Activated CD4-positive, alpha-beta memory T cell treated with anti-CD3 and anti-CD28 coated beads, Interleukin-2, amount 10 ng/mL, durations not matched to agents 7 days and 5 days (primary cell): ENCODE measurements at places on chromosomes 16 and 17.

GRCh38 chr17:30477774-30478115 is 537 bp downstream of the GOSR1 start:
- DNase-seq: no peak

GRCh38 chr17:13593021-13593751 is 8.5 kb downstream of the HS3ST3A1 start:
- no peak for DNase-seq

DNA sequence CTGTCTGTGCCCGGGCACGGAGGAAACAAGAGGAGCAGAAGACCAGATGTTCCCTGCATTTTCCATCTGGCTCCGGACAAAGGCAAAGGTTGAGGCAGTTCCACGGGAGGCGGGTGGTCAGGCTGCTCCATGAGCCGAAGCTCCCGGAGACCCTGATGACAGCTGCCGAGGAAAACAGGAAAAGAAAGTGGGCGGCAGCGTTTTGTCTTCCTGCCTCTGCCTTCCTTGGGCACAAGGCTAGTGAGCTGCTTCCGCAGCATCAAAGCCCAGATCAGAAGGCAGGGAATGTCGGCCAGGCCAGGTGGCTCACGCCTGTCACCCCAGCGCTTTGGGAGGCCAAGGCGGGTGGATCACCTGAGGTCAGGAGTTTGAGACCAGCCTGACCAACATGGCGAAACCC is 16.2 kb downstream of the SLC43A2 start:
- no peak for DNase-seq

- DNase-seq: no peak
These were observed 204.9 kb upstream of the KCNJ16 start for GRCh38 chr17:69870091-69870530.

DNA sequence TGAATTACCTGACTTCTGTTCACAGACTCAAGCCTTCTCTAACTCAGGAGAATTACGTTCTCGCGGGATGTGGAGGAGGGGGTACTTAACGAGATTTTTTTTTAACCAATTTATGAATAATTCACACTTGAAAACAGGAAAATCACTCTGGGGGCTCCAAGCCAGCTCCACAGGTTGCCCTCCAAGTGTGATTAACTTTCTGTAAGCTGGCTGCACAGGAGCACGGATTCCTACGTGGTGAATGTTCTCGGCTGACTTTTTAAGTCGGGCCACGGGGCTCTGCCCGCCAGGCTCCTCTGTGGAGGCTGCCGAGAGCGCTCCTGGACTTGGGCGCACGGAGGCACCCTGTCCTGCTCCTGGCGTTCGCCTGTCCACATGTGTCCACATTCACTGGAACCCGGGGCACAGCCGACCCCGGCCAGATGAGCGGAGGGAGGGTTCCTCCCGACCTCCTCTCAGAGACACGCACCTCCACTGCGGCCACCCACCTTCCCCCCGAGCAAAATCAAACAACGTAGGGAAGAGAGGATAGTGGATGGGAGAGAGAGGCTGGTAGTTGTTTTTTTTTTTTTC is 147.1 kb upstream of the CHMP6 start:
- no peak for DNase-seq

- no peak for DNase-seq
These were observed 85.2 kb downstream of the SMG6 start for GRCh38 chr17:2218426-2218825.

- no peak for DNase-seq
These were observed 250.5 kb downstream of the CPPED1 start for GRCh38 chr16:12553191-12553590.

DNA sequence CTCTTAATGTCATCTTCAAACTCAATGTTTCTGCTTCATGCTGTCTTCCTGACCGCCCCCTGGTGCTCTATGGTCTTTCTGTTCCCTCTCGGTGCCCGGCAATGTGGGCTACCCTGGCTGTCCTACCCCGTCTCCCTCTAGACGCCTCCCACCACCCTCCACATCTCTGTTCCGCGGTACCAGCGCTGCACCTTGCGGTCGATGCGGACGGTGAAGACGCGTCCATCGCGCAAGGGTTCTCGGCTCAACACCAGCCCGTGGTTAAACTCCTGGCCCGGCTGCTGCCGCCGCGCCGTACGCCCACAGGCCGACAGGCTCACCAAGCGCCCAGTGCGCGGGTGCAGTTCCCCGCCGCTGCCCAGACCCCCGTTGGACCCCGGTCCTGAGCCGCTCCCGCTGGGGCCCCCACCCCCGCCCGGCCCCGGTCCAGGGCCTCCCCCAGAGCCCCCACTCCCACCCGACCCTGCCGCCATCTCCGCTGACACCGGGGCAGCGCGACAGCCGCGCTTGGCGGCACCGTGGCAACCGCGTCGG is at the start of gene NEURL4:
NEURL4 (minus strand) TSS at position 496 of the 534 bp plus-strand sequence; CDS start at position 473, 23 bp downstream.
- DNase-seq: no peak

DNA sequence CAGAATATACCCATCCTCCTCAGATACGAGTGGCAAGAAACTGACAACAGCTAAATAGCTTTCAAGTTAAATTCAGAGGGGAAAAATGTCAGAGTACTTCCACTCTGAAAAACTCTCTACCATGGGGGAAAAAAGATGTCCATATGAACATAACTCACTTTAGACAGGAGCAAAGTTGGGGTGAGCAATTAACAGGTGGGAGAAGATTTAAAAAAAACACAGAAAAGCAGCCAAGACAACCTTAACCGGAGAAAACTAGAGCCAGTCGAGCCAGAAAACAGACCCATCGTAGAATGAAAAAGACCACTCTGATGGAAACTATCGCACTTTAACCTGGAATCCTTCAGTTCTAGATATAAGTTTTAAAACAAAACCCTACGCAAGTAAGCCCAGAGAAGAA is 833 bp downstream of the TERF2 start:
- no peak for DNase-seq

GRCh38 chr17:80358131-80358530 is 56.8 kb upstream of the ENDOV start:
- DNase-seq: no peak

- no peak for DNase-seq
These were observed 54.9 kb downstream of the LDHD start for GRCh38 chr16:75061669-75062068.
